ENCODE measurements at places on chromosomes 11 and 22.

- DNase-seq: no peak
Measured at GRCh38 chr22:30444632-30445437, 19.3 kb downstream of the MTFP1 start.

DNA sequence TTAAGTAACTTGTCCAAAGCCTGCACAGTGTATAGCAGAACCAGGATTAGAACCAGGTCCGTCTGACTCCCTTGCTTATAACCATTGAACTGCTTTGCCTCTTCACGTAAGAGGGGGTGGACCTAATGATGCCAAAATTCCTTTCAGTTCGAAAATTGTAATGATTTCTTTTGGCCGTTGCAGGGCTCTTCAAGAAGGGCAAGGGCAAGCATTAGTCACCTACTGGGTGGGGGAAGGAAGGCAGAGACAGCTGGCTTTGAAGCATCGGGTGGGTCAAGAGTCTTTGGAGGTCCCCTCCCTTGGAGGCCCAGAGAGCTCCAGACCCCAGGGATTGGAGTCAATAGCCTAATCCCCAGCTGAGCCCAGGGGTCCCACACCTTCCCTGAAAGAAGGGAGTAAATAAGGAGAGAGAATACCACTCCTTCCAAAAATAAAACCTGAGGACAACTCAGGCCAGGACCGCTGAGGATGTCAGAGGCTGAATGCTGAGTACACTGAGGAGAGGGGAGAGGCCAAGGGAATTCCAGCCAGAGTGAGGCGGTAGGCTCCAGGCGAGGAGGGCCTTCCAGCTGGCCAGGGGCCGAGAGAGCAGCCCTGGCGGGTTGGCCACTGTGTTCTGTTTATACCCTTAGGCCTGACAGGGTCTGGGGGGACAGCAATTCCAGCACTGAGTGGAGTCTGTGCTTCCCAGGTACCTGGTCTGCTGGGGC lies 14.1 kb downstream of the CREB3L1 start:
- DNase-seq: no peak

DNA sequence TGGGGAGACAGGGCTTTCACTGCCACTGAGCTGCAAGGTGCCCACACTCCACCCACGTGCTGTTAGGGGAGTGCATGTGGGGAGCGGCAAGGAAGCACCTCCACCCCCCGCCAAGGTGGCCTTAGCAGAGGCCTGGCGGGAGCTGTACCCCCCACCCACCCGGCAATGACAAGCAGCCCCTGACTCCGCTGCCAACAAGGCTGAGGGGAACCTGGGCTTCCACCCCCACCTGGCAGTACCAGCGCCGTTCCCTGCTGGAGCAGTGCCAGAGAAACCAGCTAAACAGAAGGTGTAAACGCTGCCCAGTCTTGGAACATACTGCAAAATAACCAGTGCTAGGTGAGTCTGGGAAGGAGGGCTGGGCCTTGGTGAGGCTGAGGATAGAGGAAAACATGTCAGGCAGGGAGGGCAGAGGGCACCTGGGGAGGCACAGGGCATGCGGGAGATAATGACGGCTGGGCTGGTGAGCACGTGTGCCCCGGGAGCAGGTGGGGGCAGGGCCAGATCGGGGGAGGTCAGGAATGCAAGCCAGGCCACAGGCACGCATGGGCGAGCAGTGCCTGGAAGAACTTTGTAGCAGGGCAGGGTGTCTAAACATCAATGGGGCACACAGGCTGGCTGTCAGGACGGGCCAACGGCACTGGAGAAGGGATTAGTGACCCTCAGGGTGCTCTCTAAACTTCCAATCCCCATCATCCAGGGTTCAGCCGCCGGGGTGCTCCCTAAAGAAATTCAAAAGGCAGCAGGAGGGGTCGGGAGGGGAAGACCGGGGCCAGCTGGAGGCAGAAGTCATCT lies 6.6 kb downstream of the CERK start:
- no peak for DNase-seq

DNA sequence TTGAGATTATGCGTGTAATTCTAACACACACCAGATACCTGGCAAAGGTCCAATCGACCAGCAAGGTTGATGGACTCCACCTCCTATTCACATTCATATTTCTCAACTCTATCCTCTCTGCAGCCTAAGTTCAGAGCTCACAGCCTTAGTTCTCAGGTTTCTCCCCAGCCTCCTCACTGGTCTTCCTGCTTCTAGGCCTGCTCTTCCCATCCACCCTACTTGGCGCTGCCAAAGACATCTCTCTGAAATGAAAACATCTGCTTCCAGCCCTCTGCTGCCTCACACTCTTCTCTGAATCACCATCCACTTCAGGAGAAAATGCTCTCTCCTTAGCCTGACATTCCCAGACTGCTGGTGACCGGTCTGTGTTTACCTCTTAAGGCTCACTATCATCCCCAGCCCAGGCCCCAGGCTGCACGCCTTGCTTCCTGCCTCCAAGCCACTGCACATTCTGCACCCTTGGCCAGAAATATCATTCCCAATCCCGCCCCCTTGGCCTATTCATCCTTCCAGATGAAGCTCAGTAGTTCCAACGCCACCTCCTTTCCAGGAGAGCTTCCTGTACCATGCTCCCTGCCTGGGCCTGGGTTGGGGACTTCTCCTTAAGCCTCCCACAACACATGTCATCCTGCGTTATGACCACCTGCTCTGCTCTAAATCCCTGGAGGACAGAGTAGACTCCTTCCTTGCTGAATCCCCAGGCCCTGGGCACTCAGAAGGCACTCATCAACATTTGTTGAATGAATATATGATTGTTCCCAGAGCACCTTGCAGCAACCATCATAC lies 3.5 kb downstream of the ARRB1 start:
- no peak for DNase-seq

- DNase-seq: no peak
Measured at GRCh38 chr11:45918962-45919675, 1.4 kb upstream of the PEX16 start.

GRCh38 chr11:5983443-5983842 lies 3.3 kb downstream of the OR52L1 start:
- DNase-seq: no peak

DNA sequence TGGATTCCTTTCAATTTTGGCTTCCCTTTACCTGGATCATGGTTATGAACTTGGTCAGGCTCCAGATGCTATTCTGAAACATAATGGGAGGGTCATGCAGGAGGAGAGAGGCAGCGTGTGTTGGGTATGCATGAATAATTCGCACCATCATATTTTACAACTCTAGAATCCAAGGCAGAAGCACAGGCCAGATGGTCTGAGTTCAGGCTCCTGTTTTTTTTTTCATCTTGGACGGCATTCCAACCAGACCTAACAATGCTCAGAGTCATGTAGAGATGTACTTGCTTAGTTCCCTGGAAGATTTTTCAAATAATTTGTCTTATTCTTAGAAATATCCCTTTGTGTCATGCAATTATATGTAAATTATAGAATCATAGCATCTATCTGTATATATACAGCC lies 393.5 kb downstream of the JRKL start:
- no peak for DNase-seq

DNA sequence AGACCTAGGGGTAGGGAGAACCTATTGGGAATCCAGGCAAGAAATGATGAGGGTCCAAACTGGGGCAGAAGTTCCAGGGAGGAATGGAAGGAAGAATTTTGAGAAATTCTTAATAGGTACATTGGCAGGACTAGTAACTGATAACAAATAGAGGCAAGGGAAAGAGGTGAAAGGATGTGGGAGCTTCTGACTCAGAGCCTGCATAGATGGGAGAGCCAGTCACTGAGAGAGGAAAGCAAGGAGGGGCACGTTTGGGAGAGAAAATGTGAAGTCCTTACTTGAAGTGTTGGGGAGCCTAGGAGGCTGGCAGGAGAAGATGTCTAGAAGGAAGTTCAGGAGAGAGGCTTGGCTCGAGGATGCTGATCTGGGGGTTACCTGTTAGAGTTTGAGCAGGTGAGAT lies 104.6 kb upstream of the NCAM1 start:
- DNase-seq: no peak
